ENCODE measurements at places on chromosomes 4 and X.

DNA sequence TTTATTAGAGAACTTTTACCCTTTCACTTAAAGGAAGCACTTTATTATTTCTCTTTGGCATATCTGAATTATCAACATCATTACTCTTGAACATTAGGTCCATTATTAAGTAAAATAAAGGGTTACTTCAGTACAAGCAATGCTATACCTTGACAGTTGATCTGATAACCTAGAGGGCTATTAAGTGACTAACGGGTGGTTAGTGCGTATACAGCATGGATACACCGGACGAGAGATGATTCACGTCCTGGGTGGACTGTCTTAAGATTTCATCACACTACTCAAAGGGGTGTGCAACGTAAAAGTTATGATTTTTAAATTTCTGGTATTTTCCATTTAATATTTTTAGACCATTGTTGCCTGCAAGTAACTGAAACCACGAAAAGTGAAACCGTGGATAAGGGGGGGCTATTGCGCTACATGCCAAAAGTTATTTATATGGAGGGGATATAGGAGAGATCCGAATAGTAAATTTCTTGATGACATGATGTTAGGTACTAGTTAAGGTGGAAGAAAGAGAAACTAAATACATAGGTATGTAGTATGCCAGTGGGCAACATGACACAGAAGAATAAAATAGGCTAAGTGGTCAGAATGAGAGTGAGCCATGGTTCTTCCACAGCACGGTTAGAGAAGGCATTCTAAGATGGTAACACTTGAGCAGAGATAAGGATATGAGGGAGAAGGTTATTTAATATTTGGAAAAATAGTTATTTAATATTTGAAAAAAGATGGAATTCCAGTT lies 230.8 kb upstream of the ANKRD50 start:
- H3K4me3 ChIP-seq: no peak overlapping the region
- no peaks in the 10 kb centered on the region for H3K4me1 ChIP-seq
- DNase-seq: no peak
- H3K36me3 ChIP-seq: no peaks in the 10 kb centered on the region

GRCh38 chr4:53863158-53863557 lies 201.2 kb downstream of the CHIC2 start:
- no peaks in the 10 kb centered on the region for H3K27me3 ChIP-seq
- H3K36me3 ChIP-seq: no peaks in the 10 kb centered on the region
- H3K4me3 ChIP-seq: no peak overlapping the region
- no peak for DNase-seq

DNA sequence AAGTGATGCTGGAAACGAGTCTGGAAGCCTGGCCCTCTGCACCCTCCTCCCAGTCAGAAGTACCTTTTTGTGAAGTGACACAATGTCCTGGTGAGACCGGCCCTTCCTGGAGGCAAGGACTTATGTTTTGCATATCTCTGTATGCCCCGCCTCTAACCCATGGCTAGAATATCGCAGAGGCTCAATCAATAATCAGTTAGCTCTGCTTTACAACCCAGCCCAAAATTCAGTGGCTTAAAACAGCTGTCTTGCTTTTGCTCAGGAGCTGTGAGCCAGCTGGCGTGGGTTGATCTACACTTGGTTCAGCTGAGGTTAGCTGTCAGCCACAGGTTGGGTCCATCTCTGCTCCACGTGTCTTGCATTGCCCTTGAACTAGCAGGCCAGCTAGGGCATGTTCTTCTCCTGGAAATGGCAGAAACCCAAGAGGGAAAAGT lies 98.8 kb upstream of the METTL14 start:
- no peaks in the 10 kb centered on the region for H3K36me3 ChIP-seq
- peak overlapping the region; percentile 40 for H3K27ac ChIP-seq
- H3K27me3 ChIP-seq: no peaks in the 10 kb centered on the region
- H3K4me3 ChIP-seq: no peak overlapping the region
- H3K4me1 ChIP-seq: peaks cover 7% of the 10 kb centered on the region

- peak overlapping the region; percentile 68 for H3K27ac ChIP-seq
- H3K4me1 ChIP-seq: no peaks in the 10 kb centered on the region
- H3K36me3 ChIP-seq: no peaks in the 10 kb centered on the region
- no peaks in the 10 kb centered on the region for H3K27me3 ChIP-seq
These were observed 689 bp downstream of the METAP1 start for GRCh38 chr4:98996056-98996764.

DNA sequence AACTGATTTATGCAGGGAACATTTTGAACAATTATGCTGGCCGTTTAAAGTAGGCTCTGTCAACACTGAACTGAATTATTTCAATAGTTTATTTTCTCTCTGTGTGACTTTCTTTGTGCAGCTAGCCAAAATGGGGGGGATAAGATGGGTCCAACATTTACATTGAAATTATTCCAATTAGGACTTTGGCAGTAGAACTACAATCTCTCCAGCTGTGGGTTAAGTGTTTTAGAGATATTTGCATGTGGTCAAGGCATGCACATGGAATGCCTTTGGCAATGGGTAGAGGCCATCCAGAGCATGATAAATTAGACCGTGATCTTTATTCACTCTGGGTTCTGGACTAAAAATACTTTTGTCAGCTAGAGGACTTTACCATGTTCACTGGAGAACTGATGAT lies 107.9 kb upstream of the ELOVL6 start:
- no peaks in the 10 kb centered on the region for H3K36me3 ChIP-seq
- H3K4me1 ChIP-seq: no peaks in the 10 kb centered on the region
- no peak overlapping the region for H3K27ac ChIP-seq

GRCh38 chr4:81659051-81659450 lies 187.3 kb upstream of the RASGEF1B start:
- no peak overlapping the region for H3K4me3 ChIP-seq
- H3K36me3 ChIP-seq: no peaks in the 10 kb centered on the region
- H3K27ac ChIP-seq: no peak overlapping the region
- H3K4me1 ChIP-seq: peaks cover 3% of the 10 kb centered on the region
- H3K27me3 ChIP-seq: no peaks in the 10 kb centered on the region
- no peak for DNase-seq

GRCh38 chr4:11367371-11367770 lies 61.3 kb downstream of the HS3ST1 start:
- H3K4me3 ChIP-seq: no peak overlapping the region
- H3K27ac ChIP-seq: no peak overlapping the region
- peaks cover 9% of the 10 kb centered on the region for H3K4me1 ChIP-seq

- no peak for DNase-seq
- H3K27ac ChIP-seq: no peak overlapping the region
- H3K27me3 ChIP-seq: no peaks in the 10 kb centered on the region
- H3K4me1 ChIP-seq: no peaks in the 10 kb centered on the region
- no peak overlapping the region for H3K4me3 ChIP-seq
These were observed 72.1 kb downstream of the COL4A5 start for GRCh38 chrX:108511721-108512120.

DNA sequence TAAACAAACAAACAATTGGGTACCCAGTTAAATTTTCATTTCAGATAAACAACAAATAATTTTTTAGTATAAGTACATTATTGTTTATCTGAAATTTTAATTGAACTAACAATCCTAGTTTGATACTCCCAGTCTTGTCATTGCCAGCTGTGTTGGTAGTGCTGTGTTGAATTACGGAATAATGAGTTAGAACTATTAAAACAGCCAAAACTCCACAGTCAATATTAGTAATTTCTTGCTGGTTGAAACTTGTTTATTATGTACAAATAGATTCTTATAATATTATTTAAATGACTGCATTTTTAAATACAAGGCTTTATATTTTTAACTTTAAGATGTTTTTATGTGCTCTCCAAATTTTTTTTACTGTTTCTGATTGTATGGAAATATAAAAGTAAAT lies 2.9 kb downstream of the CXCL8 start:
- DNase-seq: no peak
- no peak overlapping the region for H3K4me3 ChIP-seq
- no peak overlapping the region for H3K27ac ChIP-seq

All from ovary (tissue), 10 donors.